ENCODE measurements at places on chromosomes 2 and 18.
A peak's percentile ranks its signal among the peaks of the same experiment; 100 is the strongest.

DNA sequence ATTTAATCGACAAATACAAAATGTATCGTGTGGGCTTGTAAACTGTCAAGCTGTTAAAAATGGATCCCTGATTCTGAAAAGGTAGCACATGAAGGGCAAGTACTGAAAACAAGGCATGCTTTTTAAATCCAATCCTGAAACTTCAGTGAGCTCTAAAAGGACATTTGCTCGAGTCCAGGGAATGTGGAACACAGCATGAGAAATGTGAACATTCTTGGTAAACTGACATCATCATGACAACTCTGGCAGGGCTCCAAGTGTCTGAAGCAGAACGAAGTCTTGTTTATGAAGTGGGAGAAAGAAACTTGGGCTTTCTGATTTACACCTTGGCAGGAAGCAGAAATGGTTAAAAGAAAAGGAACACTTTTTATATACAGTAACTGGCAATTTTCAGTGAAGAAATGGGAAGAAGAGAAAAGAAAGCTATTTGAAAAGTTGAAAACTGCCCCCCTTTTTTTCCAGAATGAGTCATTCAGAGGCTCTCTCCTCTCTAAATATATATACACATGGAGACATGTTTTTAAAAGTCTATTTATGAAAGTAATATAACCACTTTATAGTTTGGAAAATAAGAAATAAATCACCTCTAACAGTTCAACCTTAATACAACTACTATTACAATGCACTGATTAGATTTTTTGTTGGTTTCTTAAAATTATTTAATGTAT lies 120.8 kb downstream of the GAREM1 start:
- DNase-seq, result no peak

DNA sequence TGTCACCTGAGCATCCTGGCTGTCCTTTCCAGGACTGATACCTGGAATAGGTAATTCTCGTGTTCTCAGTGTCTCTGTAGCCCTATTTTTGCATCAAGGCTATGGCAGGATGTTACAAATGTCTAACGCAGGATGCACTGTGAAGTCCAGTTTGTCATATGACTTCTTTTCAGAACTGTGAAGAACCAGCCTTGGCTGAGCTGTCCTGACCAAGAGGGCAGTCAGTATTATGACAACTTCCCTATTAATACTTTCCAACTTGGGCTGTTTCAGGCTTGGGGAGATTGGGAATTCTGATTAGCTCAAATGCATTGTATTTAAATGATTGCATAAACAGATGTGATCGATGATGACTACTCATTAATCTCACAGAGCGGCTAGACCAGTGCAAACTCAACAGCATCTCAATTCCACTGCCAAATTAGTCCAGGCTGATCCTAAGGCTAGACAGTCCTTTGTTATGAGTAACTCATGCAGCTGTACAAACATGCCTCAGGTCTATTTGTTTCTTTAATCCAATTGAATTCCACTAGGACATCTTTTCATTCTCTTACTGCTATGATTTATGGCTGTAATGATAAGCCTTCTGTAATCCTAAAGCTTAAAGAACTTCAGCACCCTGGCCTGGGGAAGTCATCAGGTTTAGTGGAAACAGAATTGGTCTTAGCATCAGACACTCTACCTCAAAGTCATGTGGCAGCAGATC lies 331.6 kb downstream of the KCNS3 start:
- no peak for DNase-seq

DNA sequence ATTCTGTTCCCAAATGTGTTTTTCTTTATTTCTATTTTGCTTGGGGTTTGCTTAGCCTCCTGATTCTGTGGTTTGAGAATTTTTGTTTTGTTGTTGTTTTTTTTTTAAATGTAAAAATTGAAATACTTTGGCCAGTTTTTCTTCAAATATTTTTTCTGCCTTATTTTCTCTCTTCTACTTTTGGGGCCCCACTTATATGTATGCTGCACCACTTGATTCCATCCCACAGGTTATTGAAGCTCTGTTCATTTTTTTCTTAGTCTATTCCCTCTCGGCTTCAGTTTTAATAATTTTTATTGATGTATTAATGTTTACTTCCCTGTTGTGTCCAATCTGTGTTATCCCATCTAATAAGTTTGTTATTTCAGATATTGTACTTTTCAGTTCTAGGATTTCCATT lies 17.7 kb upstream of the VIT start:
- no peak for DNase-seq

GRCh38 chr2:229410264-229410663 lies 139.2 kb upstream of the PID1 start:
- no peak for DNase-seq

GRCh38 chr2:71716697-71717624 lies 263.6 kb downstream of the DYSF start:
- no peak for DNase-seq

GRCh38 chr2:189631849-189632248 lies 29.4 kb upstream of the ASNSD1 start:
- no peak for DNase-seq

DNA sequence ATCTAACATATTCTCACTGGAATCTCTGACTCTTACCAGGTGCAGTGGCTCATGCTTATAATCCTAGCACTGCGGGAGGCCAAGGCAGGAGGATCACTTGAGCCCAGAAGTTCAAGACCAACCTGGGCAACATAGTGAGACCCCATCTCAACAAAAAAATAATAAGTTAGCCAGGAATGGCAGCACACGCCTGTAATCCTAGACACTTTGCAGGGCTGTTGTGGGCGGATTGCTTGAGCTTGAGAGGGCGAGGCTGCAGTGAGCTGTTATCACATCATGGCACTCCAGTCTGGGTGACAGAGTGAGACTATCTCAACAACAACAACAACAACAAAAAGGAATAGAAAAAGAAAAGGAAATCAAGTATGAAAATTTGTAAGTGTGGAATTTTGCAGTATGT lies 306.5 kb upstream of the CYP26B1 start:
- no peak for DNase-seq

DNA sequence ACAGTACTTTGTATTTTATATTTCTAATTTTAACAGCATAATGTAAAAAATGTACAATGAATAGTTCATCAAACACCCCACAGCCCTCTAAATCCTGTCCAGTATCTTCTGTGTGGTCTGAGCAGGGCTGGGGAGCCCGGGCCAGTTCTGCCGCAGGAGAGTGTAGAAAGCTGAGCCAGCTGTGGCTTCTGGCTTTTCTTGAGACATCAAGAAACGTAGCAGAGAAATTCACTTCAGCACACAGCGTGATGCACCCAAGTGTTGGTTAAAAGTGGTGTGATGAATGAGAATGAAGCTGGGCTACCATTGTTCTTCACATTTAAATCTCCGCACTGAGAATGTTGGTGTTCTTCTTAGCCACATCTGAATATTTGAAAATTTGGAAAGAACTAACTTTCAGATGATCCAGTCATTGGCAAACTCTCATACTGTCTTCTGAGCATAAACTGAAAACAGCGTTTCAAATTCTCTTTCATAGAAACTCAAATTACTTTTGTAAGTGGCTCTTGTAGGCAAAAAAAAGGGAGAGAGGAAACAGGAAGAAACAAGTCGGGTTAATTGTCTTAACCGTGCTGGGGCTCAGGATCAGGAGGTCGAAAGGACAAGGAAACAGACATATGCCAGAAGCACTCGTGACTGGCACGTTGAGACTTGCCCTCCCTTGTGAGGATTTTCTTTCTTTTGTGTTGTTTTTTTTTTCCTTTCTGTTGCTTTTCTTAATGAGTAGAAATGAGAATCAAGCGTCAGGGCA lies 23.4 kb upstream of the TMEM87B start:
- no peak for DNase-seq

DNA sequence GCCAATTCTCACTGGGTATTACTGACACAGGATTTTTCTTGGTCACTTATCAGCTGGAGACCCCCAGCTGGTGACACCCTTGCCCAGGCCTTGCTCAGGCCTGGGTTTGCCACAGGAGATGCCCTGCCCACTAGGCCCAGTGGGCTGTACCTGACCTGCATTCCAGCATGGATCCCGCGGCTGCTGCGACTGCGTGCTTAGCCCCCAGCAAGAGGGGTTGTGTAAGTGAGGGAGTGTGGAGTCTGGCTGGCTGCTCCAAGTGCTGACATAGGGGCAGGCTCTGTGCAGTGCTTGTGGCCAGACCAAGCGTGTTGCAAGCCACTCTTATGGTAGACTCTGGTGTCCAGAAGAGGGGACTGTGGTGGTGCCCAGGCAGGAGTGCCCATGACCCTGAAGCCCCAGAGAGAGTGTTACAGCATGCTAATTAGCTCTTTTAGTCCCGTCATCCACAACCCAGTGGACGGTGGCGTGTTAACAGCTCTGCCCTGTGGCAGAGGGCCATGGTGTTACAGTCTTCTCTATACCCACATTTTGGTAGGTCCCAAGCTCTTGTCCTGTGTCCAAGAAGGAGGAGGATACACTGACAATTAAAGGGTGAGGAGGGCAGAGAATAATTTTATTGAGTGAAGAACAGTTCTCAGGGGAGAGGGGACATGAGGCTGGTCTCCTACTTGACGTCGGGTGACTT lies 491.7 kb upstream of the MEIS1 start:
- no peak for DNase-seq

- DNase-seq, result peak; percentile 51
Measured at GRCh38 chr2:171159372-171160118, 1.1 kb downstream of the TLK1 start.

GRCh38 chr2:41431756-41432155 lies 616.1 kb upstream of the PKDCC start:
- DNase-seq, result no peak

All from ecto neural progenitor cell (in vitro differentiated cells).